ENCODE measurements at places on chromosomes 3 and 15.

DNA sequence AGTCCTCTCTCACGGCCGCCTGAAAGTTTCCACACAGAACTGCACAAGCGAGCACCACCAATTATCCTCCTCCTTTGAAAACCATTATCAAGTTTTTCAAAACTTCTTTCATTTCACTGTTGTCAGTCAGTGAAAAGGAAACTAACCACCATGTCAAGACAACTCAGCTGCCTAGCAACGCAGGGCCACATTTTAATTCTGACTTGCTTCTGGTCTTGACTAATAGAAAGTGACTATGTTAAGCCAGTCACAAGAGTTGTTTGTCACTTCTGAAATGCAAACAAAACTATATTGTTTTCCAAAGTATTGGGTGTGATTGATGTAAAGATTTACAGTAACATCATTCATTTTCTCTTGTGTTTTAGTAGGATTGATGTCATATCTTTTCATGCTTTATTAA, 612.8 kb upstream of the AGTR1 start:
- peak; percentile 24 for DNase-seq

- DNase-seq: no peak
These were observed 93.6 kb downstream of the SEC22A start for GRCh38 chr3:123295171-123295900.

DNA sequence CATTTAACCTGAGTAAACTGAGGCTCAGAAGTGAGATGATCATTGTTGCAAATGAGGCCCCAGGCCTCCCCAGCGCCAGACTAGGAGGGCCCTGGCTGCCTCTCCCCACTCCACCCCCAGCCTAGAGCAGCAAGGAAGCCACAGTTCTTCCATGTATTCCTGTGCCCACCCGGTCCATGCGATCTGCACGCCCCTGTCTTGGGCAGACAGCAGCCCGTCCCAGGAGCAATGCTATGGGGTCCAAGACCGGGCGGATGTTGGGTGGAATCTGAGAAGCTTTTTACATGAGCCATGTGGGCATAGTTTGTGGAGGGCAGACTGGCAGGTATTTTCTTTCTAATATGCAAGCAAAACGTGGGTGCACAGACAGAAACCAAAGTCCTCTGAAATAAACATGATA, 15.1 kb downstream of the SH2D7 start:
- no peak for DNase-seq

DNA sequence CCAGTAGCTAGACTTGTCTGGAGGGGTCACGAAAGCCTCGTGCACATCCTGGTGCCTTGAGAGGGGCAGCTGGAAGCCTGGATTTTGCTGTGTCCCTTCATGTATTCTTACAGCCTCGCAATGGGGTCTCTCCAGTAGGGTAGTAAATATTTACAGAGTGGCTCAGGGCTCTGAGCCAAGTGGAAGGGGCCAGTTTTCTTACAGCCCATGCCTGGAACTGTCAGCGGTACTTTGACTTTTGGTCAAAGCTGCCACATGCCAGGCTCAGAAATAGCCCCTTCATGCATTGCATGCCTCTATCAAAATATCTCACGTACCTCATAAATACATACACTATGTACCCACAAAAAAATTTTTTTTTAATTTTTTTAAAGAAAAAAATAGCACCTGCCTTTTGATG, 119.2 kb downstream of the OSBPL10 start:
- no peak for DNase-seq

DNA sequence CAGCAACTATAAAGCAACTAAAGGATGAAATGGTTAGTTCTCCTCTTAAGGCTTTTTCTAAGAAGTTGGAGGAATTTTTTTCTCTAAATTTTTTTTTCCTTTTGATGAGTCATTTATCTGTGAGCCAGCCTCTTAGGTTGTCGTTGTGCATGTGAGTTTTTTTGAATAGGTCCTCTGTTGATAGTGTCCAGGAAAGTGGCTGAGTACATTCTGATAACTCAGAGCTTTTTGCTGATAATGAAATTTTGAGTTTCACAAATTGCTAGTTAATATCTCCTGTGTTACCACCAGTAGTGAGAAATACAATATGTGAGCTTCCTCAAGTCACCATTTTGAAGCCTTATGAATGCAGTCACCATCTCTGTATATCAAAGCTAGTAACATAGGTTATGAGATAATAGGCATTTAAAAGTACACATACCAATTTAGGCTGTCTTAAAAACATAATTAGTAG, 7.1 kb upstream of the LXN start:
- DNase-seq: no peak
